Stimulated activated CD4-positive, alpha-beta T cell treated with anti-CD3 and anti-CD28 coated beads, Interleukin-1b, Interleukin-23, amount 100 ng/mL, for 1 hour (primary cell): ENCODE measurements at places on chromosomes 4 and X.

DNA sequence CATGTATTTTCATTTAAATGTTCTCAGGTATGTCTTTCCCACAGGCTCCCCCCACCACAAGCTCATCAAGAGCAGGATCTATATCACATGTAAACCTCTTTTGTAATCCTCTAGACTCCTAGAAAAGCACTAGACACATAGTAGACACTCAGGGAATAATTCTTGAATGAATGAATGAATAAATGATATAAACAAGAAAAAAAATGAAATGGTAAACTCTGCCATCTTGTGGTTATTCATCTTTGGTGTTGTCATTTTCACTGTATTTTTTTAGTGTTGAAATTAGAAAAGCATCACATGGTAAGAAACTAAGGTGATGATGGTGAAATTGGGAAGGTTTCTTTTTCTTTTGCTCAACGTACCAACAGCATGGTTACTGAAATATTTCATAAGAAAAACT lies 34.2 kb upstream of the C1GALT1C1 start:
- no peak for DNase-seq

GRCh38 chr4:78155616-78156105 lies 98.5 kb downstream of the FRAS1 start:
- no peak for DNase-seq

- DNase-seq = no peak
These were observed at the start of gene KLHL13 for GRCh38 chrX:118116713-118117550. Gene KLHL13 (minus strand): TSS chrX:118116810. CDS start chrX:118028473, 88,337 bp downstream.

DNA sequence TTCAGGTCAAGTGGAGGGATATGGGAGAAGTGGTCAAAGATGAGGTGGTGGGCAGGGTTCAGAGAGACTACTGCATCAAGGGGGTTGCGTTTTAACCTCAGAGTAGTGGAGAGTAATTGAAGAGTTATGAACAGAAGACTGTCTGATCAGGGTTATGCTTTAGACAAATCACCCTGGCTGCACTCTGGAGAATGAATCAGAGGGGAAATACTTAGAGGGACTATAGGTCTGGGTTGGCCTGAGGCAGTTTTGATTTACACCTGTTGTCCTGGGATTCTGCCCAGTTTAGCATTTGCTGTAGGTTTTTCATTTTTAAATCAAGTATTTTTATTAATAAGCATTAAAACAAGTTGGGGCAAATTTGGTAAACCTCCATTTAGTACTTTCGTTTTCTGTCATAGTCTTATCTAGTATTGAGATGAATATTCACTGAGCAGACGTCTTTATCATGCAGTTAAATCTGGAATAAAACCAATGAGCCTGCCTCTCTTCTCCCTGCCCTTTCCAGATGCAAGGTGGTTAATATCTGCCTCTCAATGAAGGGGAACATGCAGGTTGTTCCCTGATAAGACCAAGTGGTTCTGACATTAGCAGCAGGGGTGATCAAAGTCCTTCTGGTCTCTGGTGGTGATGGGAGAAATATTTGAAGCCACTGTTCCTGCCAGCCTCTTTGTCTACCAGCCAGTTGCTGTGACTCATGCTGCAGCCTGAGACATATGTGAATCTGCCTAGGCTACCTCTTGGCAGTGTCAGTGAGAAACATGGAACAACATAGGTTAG lies 116.0 kb upstream of the RPS6KA3 start:
- DNase-seq = no peak

- no peak for DNase-seq
These were observed 32.8 kb downstream of the REPS2 start for GRCh38 chrX:16979226-16979625.

DNA sequence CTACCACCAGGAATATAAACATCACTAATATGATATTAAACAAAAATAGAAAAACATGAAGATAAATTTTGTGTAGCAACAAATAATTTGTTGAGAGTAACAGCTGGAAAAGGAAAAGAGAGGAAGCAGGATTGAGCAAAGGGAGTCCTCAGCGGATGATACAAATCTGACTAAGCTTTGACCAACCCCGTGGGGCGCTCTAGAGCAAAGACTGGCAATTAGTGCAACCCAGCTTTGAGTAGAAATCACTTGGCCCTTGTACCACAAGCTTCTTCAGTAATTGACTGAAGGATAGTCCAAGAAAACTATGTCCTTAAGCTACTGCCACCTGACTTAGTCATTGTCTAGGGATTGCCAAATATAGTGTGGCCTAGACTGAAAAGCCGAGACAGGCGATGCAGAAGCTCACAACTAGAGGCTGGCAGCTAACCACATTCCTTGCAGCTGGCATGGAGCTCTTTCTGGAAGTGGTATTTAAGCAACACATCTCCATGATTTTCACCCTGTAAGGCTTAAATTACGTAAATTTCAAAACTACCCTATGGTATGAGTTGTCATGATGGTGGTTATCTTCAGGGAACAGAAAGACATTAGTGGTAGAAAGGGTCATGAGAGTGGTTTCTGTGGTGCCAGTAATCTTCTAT lies 396.0 kb downstream of the PDGFC start:
- DNase-seq = no peak

DNA sequence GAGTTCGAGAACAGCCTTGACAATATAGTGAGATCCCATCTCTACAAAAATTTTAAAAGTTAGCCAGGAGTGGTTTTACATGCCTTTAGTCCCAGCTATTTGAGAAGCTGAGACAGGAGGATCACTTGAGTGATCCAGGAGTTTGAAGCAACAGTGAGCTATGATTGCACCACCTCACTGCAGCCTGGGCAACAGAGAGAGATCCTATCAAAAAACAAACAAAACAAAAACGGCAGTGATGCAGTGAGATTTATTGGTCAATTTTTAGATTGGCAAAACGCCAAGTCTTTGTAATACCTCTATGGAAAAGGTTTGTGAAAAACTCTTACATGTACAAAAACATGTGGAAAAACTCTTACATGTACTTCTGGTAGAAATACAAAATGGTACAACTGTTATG lies 91.3 kb downstream of the PTPN13 start:
- no peak for DNase-seq

DNA sequence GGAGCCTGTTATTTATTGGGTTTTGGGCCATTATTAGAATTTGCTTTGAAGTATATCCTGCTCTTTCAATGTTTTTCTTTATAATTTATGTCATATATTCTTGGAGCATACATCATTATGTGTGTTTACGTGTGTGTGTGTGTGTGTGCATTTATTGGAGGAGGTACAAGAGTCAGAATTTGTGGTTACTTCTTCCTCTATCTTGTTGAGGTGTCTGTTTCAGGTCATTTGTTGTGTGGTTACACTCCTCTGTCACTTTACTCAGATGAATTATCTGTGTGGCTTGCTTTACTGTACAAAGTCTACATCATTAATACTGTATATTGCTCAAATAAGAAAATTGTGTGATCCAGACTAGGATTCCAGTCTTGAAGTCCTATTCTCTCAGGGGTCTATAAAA lies 1957.4 kb upstream of the TENM3 start:
- no peak for DNase-seq

DNA sequence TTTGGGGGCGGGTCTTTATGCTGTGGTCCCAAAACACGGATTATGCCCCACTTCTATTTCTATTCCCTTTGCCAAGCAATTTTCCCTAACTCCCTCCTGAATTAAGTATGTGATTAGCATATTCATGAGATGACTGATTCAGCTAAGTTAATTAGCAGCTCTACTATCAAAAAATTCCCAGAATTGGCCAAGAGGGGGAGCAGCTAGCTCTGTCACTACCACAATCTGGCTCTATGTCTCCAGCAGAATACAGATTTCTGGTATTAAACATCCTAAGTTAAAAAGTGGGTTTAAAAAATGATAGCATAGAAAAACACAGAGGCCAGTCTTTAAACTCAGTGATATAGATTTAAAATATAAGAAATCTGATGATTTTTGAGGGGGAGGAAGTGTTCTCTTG lies 80.3 kb downstream of the GPC4 start:
- DNase-seq = no peak

GRCh38 chrX:150081076-150081475 lies 142.8 kb upstream of the EOLA2 start:
- no peak for DNase-seq

DNA sequence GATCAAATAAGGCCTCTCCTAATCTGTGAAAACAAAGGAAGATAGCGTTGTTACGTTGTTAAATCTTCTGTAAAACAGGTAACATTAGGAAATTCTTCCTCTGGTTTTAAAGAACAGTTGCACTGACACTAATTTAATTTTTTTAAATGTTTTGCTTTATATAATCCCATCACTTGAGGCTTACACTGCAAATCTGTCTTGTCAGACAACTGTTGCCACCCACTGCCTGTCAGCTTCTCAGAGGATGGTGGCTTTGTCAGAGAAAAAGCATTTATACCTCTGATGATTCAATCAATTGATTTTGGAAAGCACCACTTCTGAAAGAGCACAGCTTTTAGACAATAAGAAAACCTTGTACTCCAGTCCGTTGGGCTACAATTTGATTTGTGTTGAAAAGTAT lies 799.1 kb downstream of the FSTL5 start:
- no peak for DNase-seq

GRCh38 chr4:173697840-173698239 lies 167.8 kb upstream of the HAND2 start:
- no peak for DNase-seq

- DNase-seq = no peak
These were observed 289.3 kb upstream of the MAGEB2 start for GRCh38 chrX:29926056-29926455.

- DNase-seq = no peak
These were observed 88.0 kb downstream of the ARSF start for GRCh38 chrX:3129256-3129655.

DNA sequence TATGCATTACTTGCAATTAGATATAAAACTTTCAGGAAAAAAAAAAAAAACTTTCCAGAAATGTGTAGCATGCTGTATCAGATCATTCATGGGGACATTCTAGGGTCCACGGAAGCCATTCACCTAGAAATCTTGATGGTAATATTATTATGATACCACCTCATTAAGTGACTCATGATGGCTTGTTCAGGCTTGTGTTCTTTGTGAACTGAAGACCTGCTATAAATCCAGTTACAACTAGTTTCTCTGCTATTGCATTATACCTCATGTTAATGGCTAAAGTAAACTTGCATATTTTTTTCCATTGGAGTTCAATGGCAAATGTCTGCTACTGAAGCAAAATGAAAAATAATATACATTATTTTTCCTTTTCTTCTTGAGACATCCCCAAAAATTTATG lies 35.3 kb upstream of the PTPN13 start:
- DNase-seq = no peak

DNA sequence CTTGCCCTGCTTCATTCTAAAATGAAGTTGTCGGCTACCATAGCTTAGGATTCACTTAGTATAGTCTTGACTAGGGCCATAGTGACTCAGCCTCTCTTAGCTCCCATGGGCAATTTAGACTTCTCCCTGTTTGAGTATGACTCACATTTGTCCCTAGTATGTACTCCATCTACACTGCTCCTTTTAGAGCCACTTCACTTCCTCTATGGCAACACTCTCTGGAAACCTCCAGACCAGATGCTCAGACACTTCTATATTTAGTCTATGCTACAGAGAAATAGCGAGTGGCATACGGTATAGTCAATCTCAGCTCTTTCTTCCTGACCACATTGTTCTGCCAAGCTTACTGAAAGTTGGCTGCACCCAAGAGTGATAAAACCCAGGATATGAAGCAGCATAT lies 11.2 kb downstream of the MEPE start:
- no peak for DNase-seq

DNA sequence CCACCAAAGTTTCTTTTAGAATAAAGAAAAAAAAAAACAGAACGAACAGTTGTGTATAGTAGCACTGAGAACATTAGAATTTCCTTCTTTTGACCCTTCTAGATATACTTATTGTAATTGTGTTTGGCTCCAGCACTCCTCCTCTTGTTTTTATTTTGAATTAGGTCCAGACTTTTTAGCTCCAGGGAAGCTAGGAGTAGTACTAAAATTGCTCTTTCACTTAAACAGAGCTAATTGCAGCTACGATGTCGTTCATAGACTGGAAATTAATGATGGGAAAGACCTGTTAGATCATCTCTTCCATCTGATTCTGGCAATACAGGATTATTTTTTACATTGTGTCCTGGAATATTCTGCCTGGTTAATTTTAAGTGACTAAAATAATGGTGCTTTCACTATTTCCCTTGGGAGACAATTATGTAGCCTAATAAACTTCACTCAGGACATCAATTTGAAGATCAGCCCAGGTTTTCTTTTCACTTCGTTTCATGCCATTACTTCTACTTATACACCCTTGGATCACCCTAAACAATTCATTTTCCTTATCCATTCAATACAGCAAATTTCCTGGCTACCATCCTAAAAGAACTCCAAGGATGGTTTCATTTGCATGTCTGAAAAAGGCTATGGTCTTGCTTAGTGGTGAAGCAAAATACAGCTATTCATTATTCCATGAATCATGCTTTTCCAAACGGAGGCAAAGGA lies 480.8 kb upstream of the TECRL start:
- no peak for DNase-seq

DNA sequence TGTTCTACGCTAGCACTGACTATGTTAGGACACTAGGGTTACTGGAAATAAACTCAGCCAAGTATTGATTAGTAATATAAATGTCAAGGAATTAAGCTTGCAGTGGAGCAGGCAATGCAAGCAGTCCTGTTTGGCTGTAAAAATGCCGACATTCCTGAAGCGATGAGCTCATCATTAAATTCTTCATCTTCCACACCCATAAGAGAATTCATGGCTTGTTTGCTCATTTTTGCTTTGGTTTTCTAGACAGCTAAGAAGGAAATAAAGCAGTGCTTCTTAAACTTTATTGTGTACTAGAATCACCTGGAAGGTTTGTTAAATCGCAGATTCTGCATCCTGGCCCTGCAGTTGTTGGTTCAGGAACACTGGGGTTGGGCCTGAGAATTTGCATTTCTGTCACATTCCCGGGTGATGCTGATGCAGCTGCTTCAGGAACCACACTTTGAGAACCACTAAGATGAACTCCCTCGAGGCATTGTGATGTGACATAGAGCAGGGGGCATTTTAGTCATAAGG lies 17.8 kb downstream of the ANXA3 start:
- no peak for DNase-seq

DNA sequence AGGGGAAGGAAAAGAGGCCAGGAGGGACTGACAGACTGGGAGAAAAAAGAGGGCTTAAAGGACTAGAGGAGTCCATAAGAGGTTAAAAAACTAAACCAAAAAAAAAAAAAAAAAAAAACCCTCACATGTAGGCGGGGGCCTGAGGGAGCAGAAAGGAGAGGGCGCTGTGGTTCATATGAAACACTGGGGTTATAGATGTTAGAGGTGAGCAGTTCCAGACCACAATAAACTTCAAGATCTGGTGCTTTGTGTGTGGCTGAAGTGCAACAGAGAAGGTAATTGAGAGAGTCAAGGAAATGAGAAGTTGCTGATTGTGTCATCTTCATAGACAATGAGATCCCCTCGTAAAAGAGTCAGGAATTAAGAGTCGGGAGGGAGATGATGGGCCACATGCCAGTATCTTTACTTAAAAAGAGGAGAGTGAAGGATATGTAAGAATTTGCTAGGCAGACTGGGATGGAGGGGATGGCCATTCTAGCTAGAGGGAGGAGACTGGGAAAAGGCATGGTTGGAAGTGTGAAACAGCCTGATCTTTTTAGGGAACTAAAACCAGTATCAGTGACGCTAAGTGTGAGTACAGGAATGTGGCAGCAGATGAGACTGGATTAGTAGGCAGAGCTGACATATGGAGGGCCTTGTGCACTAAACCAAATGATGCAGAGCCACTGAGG lies 18.4 kb upstream of the OGT start:
- DNase-seq = no peak

GRCh38 chr4:76192236-76192635 lies 21.4 kb downstream of the SCARB2 start:
- DNase-seq = no peak
